ENCODE measurements at places on chromosomes 11 and 22. TPM values are rescaled to one million over a fixed set of nuclear protein-coding genes. Genes with fewer than 3 reads are reported as not detected.

OR8A1 gene
- not detected for total RNA-seq

SYT7 gene
- 6.5 TPM for total RNA-seq

RAG2 gene
- not detected for total RNA-seq

NUCB2 gene
- total RNA-seq: 43.2 TPM

HBG1 gene
- not detected for total RNA-seq

GALNT18 gene
- total RNA-seq: 23.2 TPM

VSIG2 gene
- not detected for total RNA-seq

DNAJC24 gene
- total RNA-seq: 22.8 TPM

CCDC15 gene
- total RNA-seq: 3.5 TPM

CARNS1 gene
- 3.3 TPM for total RNA-seq

ABTB2 gene
- 5.6 TPM for total RNA-seq

Measured in uterus (tissue), 4 donors.